Smooth muscle cell of bladder (primary cell): ENCODE measurements at places on chromosomes 7 and 10. TPM values are rescaled to one million over a fixed set of nuclear protein-coding genes. Genes with fewer than 3 reads are reported as not detected.

The SHH gene
- not detected in 2 replicates for total RNA-seq

The ASB10 gene
- total RNA-seq = not detected in 2 replicates

The LOXL4 gene
- 25.7 and 32.9 TPM in 2 replicates for total RNA-seq

The FKBP9 gene
- 423 and 558 TPM in 2 replicates for total RNA-seq

The HOXA5 gene
- total RNA-seq = 1.4 and 1.6 TPM in 2 replicates

The NKX2-3 gene
- not detected in 2 replicates for total RNA-seq

The ADAM12 gene
- 23.6 and 85.8 TPM in 2 replicates for total RNA-seq

The SCIN gene
- total RNA-seq = 0.43 and 3.3 TPM in 2 replicates

The SNX10 gene
- total RNA-seq = 0.37 and 0.85 TPM in 2 replicates

The FOXP2 gene
- 2.4 and 3.2 TPM in 2 replicates for total RNA-seq

The DIP2C gene
- 8.4 and 15.3 TPM in 2 replicates for total RNA-seq

The PON1 gene
- not detected in 2 replicates for total RNA-seq

The LIPN gene
- total RNA-seq = not detected in 2 replicates

The ZNF488 gene
- not detected in 2 replicates for total RNA-seq

The GSAP gene
- total RNA-seq = 6.0 and 6.7 TPM in 2 replicates

The OR2A7 gene
- 0.09 and 0.14 TPM in 2 replicates for total RNA-seq

The FXYD4 gene
- not detected in 2 replicates for total RNA-seq

The KIN gene
- 6.0 and 7.0 TPM in 2 replicates for total RNA-seq

The ZCWPW1 gene
- total RNA-seq = 1.6 and 2.8 TPM in 2 replicates

The AGBL3 gene
- 0.71 and 1.4 TPM in 2 replicates for total RNA-seq

The GRID2IP gene
- not detected in 2 replicates for total RNA-seq

The GNAT3 gene
- total RNA-seq = not detected in 2 replicates

The APBB1IP gene
- 0.85 and 2.2 TPM in 2 replicates for total RNA-seq

The AOAH gene
- not detected in 2 replicates for total RNA-seq

The CAV2 gene
- 43.8 and 47.8 TPM in 2 replicates for total RNA-seq

The PLEKHS1 gene
- 0.09 TPM in 1 of 2 replicates, not detected in the other for total RNA-seq

The CDC14C gene
- not detected in 2 replicates for total RNA-seq

The UCMA gene
- total RNA-seq = not detected in 2 replicates

The FKBP6 gene
- total RNA-seq = under 0.01 TPM in 1 of 2 replicates, not detected in the other

The RNF32 gene
- total RNA-seq = 1.1 and 1.4 TPM in 2 replicates

The PDZD7 gene
- total RNA-seq = 0.28 and 1.1 TPM in 2 replicates

The RADIL gene
- total RNA-seq = 0.46 and 0.57 TPM in 2 replicates

The WNT2 gene
- 1.4 and 4.5 TPM in 2 replicates for total RNA-seq

The GTPBP10 gene
- 12.5 and 12.7 TPM in 2 replicates for total RNA-seq

The SKIDA1 gene
- 0.28 TPM in 2 replicates for total RNA-seq

The HABP2 gene
- not detected in 2 replicates for total RNA-seq

The OR2A1 gene
- not detected in 2 replicates for total RNA-seq

The SLC29A4 gene
- total RNA-seq = 3.8 and 5.7 TPM in 2 replicates

The CUX1 gene
- 47.4 and 65.2 TPM in 2 replicates for total RNA-seq

The DMTF1 gene
- 56.5 and 67.3 TPM in 2 replicates for total RNA-seq

The PHF14 gene
- total RNA-seq = 27.8 and 29.6 TPM in 2 replicates
